Activated CD8-positive, alpha-beta memory T cell treated with anti-CD3 and anti-CD28 coated beads for 1 hour (primary cell): ENCODE measurements at places on chromosomes 2 and 18.
A peak's percentile ranks its signal among the peaks of the same experiment; 100 is the strongest.

GRCh38 chr2:226873826-226874225, 38.0 kb downstream of the RHBDD1 start:
- DNase-seq: no peak

GRCh38 chr18:13703899-13704298, 22.5 kb downstream of the FAM210A start:
- DNase-seq: no peak

DNA sequence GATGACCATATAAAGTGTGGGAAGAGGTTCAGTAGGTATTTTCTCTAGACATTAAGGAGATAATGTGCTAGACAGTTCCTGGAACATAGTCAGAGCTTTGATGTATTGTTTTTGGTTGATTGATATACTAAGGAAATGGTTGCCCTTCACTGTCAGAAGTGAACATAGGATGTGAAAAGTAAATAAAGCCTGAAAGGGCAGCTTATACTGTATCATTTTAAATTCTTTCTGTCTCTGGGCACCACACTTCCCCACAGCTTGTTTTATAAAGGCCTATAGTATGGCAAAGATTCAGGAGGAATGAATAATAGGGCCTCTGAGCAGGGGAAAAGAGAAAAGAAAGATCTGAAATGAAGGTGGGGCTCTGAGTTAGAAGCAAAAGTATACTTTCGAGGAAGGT, 72.7 kb upstream of the ITPRID2 start:
- no peak for DNase-seq

GRCh38 chr18:75360215-75360614, 67.3 kb downstream of the SMIM21 start:
- DNase-seq: no peak

DNA sequence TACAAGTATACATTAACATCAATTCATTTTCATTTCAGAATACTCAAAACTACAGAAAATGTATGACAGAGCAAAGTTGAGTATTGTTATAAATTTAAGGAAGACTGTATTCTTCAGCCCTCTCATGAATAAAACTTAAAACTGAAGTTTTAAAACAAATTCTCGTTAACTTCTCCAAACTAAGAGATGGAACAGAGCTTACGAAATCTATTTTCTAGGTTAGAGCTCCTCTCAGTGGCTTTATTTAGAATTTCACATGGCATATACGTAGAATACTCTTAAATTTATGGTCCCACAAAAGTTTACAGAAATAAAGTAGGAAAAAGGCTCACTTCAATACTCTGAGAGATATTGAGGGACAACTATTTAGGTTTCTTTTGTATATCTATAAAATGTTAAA, 612.1 kb downstream of the KCNJ3 start:
- DNase-seq: no peak

- DNase-seq: no peak
Measured at GRCh38 chr2:179837408-179837807, 24.0 kb downstream of the ZNF385B start.

- peak; percentile 39 for DNase-seq
Measured at GRCh38 chr2:27765621-27766286, 5.8 kb upstream of the MRPL33 start.
